ENCODE measurements at places on chromosomes 11 and 22.

DNA sequence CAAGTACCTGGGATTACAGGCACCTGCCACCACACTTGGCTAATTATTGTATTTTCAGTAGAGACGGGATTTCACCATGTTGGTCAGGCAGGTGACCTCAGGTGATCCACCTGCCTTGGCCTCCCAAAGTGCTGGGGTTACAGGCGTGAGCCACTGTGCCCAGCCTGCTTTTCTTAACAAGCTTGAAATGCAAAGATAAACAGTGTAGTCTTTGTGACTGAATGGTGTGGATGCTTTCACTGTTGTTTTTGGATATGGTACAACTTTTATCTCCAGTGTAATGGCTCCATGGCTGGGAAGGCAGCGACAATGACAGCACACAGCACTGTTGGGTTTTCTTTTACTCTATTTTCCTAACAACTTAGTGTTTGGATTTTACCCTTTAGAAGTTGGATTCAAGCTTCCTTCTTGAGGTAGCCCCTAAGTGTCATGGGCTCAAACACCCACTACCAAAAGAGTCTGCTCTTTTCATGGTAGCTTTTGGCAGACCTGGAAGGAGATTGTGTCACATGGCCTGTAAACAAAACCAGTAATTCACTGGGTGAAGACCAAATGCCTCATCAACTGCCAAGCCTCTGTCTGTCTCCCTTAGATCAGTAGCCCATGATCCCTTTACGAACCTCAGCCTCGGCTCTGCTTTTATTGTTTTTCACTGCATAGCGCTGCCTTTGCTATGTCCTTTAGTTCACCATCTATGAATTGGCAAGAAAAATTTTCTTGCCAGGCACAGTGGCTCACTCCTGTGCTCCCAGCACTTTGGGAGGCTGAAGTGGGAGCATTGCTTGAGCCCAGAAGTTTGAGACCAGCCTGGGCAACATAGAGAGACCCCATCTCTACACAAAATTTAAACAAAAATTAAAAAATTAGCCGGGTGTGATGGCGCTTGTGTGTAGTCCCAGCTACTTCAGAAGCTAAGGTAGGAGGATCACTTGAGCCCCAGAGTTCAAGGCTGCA, 6.4 kb downstream of the VPS51 start:
- DNase-seq = no peak

DNA sequence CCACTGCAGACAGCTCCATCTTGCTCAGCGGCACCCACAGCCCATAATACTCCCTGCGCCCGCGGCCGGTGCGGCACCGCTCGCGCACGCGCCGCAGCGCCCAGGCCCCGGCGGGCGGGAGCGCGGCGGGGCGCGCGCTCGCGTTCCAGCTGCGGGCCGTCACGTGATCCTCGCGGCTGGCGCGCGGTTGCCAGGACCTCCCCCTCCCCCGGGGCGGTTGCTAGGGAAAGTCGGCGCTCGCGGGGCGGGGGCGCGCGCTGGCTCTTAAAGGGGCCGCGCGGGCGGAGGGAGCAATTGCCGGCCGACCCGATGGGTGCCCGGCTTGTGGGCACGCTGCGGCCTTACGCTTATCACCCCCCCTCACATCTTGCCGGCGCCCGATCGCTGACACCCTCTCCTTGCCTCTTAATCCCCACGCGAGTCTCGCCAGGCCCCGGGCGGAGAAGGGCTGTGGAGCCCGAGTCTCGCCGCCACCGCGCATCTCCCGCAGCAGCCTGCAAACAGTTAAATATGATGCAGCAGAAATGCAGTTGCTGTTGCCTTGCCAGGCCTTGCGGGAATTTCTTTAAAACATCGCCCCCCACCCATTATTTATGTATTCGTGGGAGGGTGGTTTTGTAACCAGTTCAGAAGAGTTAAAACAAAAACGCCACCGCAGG, at the start of gene CBX6:
Gene CBX6 (minus strand): TSS at position 45 of the 659 bp plus-strand sequence. CDS start 26 bp downstream, at position 19.
- peak; percentile 85 for DNase-seq

- no peak for DNase-seq
Measured at GRCh38 chr11:32427616-32427934, 7.8 kb downstream of the WT1 start.

GRCh38 chr11:35029979-35030682, 108.8 kb upstream of the CD44 start:
- DNase-seq = no peak

DNA sequence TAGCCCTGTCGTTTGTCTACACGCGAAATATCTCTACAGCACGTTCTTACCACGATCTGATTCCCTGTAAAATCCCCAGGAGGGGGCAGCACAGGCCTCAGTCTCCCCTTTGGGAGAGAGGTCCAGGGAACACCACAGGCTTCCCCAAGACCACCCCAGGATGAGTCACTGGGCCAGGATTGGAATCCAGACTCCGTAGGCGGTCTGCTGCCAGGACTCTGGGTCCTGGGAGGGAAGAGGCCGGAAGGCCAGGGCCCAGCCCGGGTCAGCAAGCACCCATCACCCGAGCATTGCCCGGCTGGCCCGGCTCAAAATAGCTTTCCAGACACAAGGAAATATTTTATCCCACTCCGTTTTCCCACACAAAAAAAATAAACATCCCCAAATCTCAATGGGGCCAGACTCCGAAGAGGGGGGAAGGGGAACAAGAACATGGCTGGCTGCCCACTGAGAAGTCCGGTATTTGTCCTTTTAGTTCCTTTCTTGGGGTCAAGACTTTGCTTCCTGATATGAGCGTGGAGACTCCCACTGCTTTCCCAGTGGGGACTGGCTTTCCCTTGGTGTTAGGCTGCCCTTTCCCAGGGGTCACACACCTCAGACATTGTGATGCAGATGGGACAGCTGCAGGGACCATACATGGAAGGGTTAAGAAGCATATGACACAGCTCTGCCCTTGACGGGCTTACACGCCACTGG, 91.3 kb downstream of the LRRC32 start:
- no peak for DNase-seq

DNA sequence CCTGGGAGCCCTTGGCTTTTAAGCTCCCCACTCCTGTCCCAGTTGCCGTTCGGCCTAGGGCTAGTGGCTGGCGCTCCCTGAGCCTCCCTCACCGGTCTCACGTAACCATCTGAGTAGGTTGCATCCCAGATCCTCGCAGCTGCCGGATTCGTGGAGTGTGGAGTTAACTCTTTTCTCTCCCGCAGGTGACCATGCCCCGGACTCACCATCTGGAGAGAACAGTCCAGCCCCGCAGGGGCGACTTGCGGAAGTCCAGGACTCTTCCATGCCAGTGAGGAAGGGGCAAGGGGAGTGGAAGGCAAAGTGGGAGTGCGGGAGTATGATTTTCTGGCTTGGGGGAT, 902 bp downstream of the MUS81 start:
- no peak for DNase-seq

GRCh38 chr11:93967258-93967657, 53.9 kb upstream of the HEPHL1 start:
- no peak for DNase-seq

DNA sequence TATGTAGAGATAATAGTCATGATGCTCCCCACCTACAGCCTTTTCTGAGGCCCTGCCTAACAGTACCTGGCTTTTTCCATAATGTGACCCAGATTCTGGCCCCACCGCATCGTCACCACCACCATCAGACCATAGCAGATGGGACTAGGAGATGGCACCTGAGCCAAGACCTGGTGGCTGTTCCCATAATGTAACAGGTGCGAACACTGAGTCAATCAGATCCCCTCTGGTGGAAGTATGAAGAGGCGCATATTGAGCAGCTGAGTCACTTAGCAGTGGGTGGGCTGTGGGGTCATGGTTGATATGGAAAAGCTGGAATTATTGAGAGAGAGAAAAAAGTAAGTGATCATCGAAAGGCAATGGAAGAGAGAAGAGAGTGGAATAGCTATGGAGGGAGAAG, 578.0 kb upstream of the CADM1 start:
- no peak for DNase-seq

- DNase-seq = no peak
Measured at GRCh38 chr22:45225732-45226502, 14.8 kb downstream of the KIAA0930 start.

GRCh38 chr11:119417726-119418540, 5.0 kb downstream of the THY1 start:
- no peak for DNase-seq

GRCh38 chr11:612201-612960, 3.4 kb downstream of the IRF7 start:
- no peak for DNase-seq
